ENCODE measurements at places on chromosomes 3 and 15.

DNA sequence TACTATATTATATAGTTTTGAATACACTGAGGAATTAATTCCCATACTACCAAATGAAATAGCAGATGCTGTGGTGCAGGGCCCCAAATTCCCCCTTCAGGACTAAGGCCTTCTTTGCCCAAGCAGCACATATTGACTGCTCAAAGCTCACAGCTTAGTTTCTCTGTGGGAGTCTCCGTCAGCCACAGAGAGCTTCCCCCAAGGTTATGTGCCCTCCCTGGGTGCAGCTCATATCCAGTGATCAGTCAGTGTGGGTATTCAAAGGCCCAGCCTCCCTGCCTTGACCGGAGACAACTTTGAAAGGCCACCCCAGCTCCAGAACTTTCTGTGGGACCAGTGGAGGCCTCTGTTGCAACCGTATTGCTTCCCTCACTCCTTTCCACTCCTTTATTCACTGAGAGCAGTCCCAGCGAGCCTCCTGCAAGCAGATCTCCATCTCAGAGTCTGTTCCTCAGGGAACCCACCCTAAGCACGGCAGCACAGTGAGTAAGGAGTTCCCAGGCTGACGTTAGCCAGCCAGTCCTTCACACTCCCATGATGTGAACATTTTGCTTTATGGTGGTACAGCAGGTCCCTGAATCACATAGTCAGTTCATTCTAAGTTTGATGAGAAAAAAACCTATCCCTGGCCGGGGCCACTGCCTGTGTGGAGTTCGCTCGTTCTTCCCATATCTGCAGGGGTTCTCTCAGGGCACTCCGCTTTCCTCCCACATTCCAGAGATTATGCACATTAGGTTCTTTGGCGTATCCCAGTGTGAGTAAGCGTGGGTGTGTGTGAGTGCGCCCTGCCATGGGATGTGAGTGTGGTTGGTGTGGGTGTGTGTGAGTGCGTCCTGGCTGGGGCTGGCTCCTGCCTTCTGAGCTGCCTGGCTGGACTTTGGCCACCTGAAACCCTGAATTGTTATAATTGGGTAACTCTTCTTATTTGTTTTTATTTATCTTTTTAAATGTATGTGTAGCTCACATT is 64.4 kb upstream of the PPARG start:
- no peak for DNase-seq

- DNase-seq = no peak
These were observed 291.8 kb downstream of the XXYLT1 start for GRCh38 chr3:194979173-194979572.

DNA sequence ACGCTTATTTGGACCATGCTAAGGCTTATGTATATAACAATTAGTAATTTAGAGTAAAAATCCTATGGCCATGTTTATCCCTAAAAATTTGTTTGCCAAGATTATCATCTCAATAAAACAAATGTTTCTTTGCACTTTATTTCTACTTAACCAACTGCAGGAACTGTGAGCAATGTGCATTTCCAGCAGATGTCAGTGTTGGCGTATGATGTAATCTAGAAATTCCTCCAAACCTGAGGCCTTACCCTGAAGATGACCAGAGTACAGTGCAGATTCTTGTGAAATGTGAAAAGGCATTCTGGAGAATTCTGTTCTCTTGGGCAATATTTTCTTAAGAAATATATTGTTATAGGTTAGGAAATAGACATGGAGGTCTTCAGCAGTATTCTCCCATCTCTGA is 205.9 kb downstream of the MBNL1 start:
- peak; percentile 55 for DNase-seq

- DNase-seq = no peak
These were observed 28.1 kb downstream of the CHST2 start for GRCh38 chr3:143147707-143148106.

All from activated naive CD4-positive, alpha-beta T cell treated with anti-CD3 and anti-CD28 coated beads for 36 hours (primary cell).